IMR-90 (cell line): ENCODE measurements at places on chromosomes 12 and 14. TPM values are rescaled to one million over a fixed set of nuclear protein-coding genes. Genes with fewer than 3 reads are reported as not detected.

- no peaks in the 10 kb centered on the region for H3K27me3 ChIP-seq
- peak; percentile 59 for DNase-seq
- H3K4me1 ChIP-seq, result no peaks in the 10 kb centered on the region
- H3K4me3 ChIP-seq, result no peak overlapping the region
- no peak overlapping the region; the same call in 1 of the 2 replicates for H3K27ac ChIP-seq
Observed at GRCh38 chr12:91256411-91256810, 73.8 kb upstream of the DCN start.

GRCh38 chr14:94136575-94137331, 7.3 kb upstream of the IFI27L2 start:
- H3K27ac ChIP-seq, result no peak overlapping the region
- DNase-seq, result peak; percentile 76
- no peak overlapping the region for H3K4me3 ChIP-seq
- no peaks in the 10 kb centered on the region for H3K36me3 ChIP-seq
- no peaks in the 10 kb centered on the region for H3K4me1 ChIP-seq

GRCh38 chr12:59636945-59637691, 41.3 kb downstream of the SLC16A7 start:
- no peak overlapping the region for H3K27ac ChIP-seq
- no peak overlapping the region for H3K4me3 ChIP-seq
- no peaks in the 10 kb centered on the region for H3K27me3 ChIP-seq
- H3K4me1 ChIP-seq, result no peaks in the 10 kb centered on the region
- H3K36me3 ChIP-seq, result no peaks in the 10 kb centered on the region
- no peak for DNase-seq

DNA sequence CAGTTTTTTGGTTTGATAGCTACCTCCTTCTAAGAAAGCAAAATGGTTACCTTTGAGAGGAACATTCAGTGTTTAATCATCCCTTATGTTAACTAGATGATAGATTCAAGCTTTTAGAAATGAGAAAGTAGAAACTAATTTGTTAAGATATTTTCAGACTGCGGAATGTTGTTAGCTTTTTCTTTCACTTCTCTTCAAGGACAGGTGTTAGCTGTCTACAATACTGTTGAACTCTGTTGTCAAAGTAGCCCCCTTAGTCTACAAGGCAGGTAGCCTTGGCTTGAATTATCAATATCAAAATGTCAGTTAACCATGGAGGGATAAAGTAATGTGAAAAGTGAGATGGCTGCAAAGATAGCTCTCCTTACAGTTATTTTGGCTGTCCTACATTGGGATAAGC, 14.8 kb downstream of the MAPK1IP1L start:
- DNase-seq, result no peak
- H3K27ac ChIP-seq, result no peak overlapping the region
- peaks cover 24% of the 10 kb centered on the region for H3K36me3 ChIP-seq
- no peaks in the 10 kb centered on the region for H3K27me3 ChIP-seq

DNA sequence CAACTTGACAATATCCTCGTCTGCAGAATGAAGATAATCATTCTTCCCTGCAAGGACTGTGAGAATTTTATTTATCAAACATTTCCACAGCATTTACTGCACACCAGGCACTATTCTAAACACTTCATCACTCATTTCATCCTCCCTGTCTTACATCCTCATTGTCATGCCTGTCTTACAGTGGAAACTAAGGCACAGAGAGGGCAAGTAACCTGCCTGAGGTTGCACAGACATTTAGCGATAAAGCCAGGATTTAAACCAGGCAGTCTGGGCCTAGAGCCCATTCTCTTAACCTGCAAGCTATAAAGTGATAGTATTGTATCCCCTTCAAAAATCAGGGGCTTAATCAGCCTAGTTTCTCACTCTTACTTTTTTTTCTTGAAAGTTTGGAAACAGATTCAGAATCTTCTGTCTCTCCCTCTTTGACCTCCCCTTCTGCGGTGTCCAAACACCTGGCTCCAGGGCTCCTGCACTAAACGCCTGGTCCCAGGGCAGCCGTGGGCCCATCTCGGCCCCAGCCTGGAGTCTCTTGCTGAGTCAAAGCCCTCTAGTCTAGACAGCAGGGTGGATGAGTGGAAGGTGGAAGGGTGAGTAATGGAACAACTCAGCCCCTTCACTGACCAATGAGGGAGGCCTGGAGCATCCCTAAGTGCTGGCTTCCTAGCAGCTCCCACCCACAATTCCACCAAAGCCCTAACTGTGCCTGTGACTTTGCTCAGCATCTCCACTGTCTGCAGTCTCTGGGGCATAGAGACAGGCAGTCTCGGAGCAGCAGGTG, 12.5 kb downstream of the ISM2 start:
- peak; percentile 88 for DNase-seq
- no peak overlapping the region for H3K27ac ChIP-seq
- H3K4me1 ChIP-seq, result no peaks in the 10 kb centered on the region

DNA sequence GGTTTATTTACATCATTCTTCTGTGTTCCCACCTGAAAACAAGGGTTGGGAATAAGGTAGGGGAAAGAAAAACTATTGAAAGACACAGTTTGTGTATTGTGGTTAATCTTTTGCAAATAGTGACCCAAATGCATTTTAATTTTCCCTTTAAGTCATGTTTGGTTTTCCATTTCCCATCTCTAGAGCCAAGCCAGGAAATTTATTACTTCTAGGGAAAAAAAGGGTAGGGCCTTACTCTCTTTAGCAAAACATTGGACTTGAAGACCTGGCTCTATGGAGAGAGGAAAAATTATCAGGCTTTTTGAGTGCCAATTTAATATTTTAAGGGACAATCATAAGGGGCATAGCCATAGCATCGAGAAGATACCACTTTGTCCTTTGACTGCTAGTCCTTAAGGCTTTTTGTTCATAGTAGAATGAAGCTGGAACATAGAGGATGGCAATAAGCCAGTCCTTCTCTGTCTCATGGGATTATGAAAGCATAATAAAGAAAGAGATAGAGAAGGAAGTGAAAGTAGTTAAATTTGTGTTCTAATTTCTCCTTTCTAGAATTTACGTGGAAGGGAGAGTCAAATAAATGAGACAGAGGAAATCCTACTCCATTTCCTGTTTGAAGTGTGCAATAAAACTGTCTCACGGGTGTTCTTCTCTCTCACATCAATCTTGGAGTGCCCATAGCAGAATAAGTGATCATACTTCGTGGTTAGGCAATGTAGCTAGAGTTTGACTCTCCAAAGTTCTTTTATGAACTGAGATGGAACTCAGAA, 50.9 kb upstream of the PPFIA2 start:
- no peaks in the 10 kb centered on the region for H3K4me1 ChIP-seq
- H3K27me3 ChIP-seq, result no peaks in the 10 kb centered on the region
- H3K4me3 ChIP-seq, result no peak overlapping the region
- H3K36me3 ChIP-seq, result no peaks in the 10 kb centered on the region
- H3K27ac ChIP-seq, result no peak overlapping the region

- no peaks in the 10 kb centered on the region for H3K4me1 ChIP-seq
- DNase-seq, result no peak
- no peaks in the 10 kb centered on the region for H3K27me3 ChIP-seq
- H3K36me3 ChIP-seq, result no peaks in the 10 kb centered on the region
- H3K4me3 ChIP-seq, result no peak overlapping the region
Observed at GRCh38 chr12:54689034-54689372, 40.8 kb upstream of the DCD start.

DNA sequence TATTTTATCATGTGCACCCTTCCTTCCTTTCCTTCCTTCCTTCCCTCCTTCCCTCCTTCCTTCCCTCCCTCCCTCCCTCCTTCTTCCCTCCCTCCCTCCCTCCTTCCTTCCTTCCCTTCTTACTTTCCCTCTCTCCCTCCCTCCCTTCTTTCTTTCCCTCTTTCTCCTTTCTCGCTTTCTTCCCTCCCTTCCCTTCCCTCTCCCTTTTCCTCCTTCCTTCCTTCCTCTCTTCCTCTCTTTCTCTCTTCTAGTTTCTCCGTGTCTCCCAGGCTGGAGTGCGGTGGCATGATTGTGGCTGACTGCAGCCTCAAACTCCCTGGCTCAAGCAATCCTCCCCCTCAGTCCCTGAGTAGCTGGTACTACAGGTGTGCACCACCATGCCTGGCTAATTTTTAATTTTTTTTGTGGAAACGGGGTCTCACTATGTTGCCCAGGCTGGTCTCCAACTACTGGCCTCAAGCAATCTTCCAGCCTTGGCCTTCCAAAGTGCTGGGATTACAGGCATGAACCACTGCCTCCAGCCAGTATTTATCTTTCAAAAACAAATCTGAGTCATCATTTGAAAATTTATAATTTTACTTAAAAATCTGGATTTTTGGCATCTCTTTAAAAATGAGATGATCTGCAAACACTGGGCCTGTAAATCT, 7.8 kb downstream of the C1RL start:
- peaks cover 4% of the 10 kb centered on the region; the same call in 1 of the 2 replicates for H3K4me1 ChIP-seq
- DNase-seq, result peak; percentile 29
- H3K4me3 ChIP-seq, result no peak overlapping the region
- H3K27me3 ChIP-seq, result no peaks in the 10 kb centered on the region
- peaks cover 26% of the 10 kb centered on the region for H3K36me3 ChIP-seq
- H3K27ac ChIP-seq, result no peak overlapping the region

- H3K4me1 ChIP-seq, result no peaks in the 10 kb centered on the region
- H3K36me3 ChIP-seq, result no peaks in the 10 kb centered on the region
- no peak overlapping the region for H3K27ac ChIP-seq
- H3K4me3 ChIP-seq, result no peak overlapping the region
- no peak for DNase-seq
Observed at GRCh38 chr12:2764398-2764797, 30.4 kb upstream of the FKBP4 start.

DNA sequence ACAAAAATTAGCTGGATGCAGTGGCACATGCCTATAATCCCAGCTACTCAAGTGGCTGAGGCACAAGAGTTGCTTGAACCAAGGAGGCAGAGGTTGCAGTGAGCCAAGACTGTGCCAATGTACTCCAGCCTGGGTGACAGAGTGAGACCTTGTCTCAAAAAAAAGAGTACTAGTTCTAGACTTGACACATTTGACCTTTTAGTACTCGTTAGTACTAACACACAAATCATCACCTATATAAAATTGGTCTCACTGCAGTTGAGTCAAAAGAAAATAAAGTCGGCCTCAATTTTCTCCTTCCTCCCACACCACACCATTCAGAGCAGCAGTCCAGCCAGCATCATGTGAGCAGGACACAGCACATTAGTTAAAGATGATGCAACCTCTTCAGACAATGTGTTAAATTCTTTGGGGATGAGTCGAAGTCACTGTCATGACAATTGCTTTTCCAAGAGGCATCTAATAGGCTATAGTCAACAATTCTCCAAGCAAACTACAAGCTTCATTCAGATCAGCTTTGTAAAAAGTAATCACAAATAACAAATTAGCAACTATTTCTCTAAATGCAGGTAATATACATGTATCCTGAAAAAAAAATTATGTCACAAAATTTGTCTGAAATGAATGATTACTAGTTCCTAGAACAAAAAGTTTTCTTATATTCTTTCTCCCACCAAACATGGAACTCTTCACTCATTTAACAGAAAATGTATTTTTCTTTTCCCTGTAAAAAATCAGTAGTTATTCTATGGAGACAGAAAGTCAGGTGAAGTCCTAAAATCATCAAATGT, 55.6 kb downstream of the CLIP1 start:
- peak overlapping the region; percentile 92 for H3K27ac ChIP-seq
- no peak overlapping the region for H3K4me3 ChIP-seq
- H3K4me1 ChIP-seq, result peaks cover 24% of the 10 kb centered on the region
- peak; percentile 90 for DNase-seq

- no peak for DNase-seq
- H3K27ac ChIP-seq, result no peak overlapping the region
- H3K27me3 ChIP-seq, result no peaks in the 10 kb centered on the region; the same call in 1 of the 2 replicates
- no peaks in the 10 kb centered on the region for H3K36me3 ChIP-seq
- H3K4me3 ChIP-seq, result no peak overlapping the region
Observed at GRCh38 chr14:99287269-99287942, 15.4 kb upstream of the BCL11B start.

- no peak overlapping the region for H3K27ac ChIP-seq
- H3K36me3 ChIP-seq, result no peaks in the 10 kb centered on the region
- no peak for DNase-seq
- no peaks in the 10 kb centered on the region for H3K27me3 ChIP-seq
Observed at GRCh38 chr12:13045816-13046215, 1.6 kb downstream of the FAM234B start.

DNA sequence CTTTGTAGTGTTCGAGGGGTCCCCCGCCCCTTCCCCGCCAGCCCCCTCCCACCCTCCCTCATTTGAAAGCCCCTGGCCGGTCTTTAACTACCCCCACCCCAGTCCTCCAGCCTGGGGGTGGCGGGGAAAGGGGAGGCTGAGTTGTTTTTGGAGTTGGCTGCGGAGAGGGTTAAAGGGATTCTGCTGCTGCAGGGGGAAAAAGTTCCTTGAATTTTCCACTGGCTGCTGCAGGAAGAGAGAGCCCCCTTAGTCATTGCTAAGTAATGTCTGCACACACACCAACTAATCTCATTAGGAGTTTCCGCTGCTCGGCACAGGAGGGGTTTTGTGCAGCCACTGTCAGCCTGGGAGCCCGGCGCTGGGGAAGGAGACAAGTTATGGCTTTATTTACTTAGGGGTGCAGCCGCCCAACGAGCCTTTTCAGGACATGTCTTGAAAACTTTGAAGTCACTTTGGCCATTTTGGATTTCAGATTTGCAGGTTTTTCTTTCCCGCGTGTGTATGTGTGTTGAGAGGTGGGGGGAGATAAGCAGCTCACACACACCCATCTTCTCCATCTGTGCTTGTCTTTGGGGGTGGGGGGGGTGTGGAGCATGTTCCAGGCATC, 1.8 kb downstream of the ELK3 start:
- no peaks in the 10 kb centered on the region for H3K27me3 ChIP-seq
- no peaks in the 10 kb centered on the region for H3K36me3 ChIP-seq
- H3K27ac ChIP-seq, result peak overlapping the region; percentile 90
- peak; percentile 74 for DNase-seq
- H3K4me1 ChIP-seq, result peaks cover 5% of the 10 kb centered on the region
- H3K4me3 ChIP-seq, result peak overlapping the region; percentile 97

DNA sequence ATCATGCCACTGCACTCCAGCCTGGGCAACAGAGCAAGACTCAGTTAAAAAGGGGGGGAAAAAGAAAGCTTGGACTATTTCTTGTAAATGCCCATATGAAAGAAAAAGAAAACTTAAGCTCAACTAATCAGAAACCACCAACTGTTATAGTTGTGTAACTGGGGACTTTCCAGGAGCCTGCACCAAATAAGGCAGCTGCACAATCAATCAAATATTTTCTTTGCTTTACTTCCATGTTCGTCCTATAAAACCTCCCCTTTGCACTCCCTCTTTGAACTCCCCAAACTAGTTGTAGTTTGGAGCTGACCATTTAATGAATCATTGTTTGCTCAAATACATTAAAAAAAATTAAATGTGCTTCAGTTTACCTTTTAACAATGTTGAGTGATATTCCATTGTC, 54.9 kb downstream of the OTOGL start:
- no peaks in the 10 kb centered on the region for H3K36me3 ChIP-seq
- DNase-seq, result peak; percentile 66
- peaks cover 1% of the 10 kb centered on the region; the same call in 1 of the 2 replicates for H3K4me1 ChIP-seq
- H3K4me3 ChIP-seq, result no peak overlapping the region

DNA sequence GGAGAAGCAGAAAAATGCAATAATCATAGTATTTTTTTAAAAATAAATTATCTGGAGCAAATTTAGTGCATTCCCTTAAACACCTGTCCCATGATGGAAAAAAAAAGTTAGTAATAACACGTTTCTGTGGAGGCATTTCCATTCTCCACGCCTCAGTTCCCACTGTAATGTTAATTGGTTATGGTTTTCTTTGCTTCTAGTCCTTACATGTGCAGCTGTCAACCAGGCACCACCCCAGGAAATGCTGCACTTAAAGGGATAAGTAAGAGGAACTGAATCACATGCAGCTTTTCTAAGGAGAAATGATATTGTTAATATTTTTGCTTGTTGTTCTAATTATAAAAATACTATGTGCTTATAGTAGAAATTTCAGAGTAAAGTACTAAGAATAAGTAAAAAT, 240.3 kb downstream of the ZFP36L1 start:
- H3K27ac ChIP-seq, result no peak overlapping the region
- H3K4me1 ChIP-seq, result peaks cover 29% of the 10 kb centered on the region
- DNase-seq, result peak; percentile 20
- H3K4me3 ChIP-seq, result no peak overlapping the region
- no peaks in the 10 kb centered on the region for H3K36me3 ChIP-seq

The BHLHE41 gene
- 0.72 and 1.1 TPM in 2 replicates for total RNA-seq

The RTL1 gene
- not detected in 2 replicates for total RNA-seq

The SLC4A8 gene
- 4.4 and 5.2 TPM in 2 replicates for total RNA-seq

The TMEM132D gene
- not detected in 2 replicates for total RNA-seq

The HCAR1 gene
- under 0.01 TPM in 1 of 2 replicates, not detected in the other for total RNA-seq
